ENCODE measurements at places on chromosomes 6 and 20.

- no peak for DNase-seq
These were observed 345.1 kb upstream of the AGPAT4 start for GRCh38 chr6:161618831-161619454.

- no peak for DNase-seq
These were observed 44.1 kb upstream of the RIN2 start for GRCh38 chr20:19713822-19714578.

DNA sequence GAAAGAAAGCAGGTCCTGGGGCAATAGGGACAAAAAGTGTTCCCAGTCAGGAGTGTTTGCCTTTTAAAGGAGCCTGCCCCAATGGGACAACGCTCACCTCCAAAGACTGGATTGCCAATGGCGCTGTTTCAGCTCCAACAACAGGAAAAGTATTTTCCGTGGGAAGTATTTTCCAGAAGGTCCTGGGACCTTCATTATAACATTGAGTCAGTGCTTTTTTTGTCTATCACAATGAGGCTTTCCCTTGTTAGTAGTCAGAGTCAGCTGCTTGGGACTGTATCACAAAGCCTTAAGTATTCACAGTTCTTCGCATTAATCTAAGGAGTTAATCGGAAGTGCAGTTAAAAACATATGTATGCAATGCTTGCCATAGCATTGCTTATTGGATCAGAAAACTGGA lies 17.3 kb downstream of the TRAF3IP2 start:
- DNase-seq: no peak

DNA sequence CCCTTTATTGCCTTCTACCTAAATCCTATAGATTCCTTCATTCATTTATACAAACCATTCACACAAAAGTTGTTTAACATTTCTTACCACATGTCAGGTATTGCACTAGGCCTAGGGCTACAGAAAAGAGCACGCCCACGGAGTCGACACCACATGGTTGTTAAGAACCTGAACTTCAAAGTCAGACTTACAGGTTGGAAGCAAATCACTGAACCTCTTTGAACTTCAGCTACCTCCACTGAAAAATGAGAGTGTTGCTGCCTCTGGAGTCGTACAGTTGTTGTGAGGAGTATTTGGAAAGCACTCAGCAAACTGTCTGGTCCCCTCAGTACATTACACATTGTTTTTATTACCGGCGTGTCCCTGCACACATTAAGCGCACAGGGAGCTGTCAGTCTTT lies 3.3 kb upstream of the SLPI start:
- no peak for DNase-seq

GRCh38 chr20:50724851-50725723 lies 6.3 kb upstream of the PARD6B start:
- DNase-seq: no peak

GRCh38 chr20:39877788-39878187 lies 811.2 kb downstream of the MAFB start:
- DNase-seq: no peak

GRCh38 chr20:23164176-23164601 lies 78.1 kb upstream of the CD93 start:
- DNase-seq: no peak

DNA sequence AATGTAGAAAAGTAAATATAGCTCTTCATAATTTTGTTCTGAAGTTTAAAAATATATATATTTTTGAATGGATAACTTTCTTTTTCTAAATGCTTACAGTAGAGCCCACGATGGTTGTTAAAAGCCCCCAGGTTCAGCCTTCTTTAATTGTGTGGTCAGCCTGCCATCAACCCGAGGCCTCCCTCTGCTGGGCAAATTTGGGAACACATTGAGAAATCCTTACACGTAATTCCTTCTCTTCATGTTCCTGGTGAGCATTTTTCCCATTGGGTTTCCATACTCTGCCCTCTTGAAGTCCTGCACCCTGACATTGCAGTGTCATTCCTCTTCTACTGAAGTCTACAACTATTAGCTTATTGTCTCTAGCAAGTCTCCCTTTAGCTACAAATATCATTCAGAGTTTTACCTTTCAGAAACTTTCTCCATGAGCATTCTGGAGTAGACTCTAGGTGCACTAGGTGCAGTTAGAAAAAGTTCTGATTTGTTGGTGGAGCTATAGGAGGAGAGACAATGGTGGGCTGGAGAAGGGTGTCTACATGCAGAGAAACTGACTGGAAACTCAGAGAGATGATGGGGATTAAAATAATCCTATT lies 40.6 kb downstream of the TRIM38 start:
- no peak for DNase-seq

DNA sequence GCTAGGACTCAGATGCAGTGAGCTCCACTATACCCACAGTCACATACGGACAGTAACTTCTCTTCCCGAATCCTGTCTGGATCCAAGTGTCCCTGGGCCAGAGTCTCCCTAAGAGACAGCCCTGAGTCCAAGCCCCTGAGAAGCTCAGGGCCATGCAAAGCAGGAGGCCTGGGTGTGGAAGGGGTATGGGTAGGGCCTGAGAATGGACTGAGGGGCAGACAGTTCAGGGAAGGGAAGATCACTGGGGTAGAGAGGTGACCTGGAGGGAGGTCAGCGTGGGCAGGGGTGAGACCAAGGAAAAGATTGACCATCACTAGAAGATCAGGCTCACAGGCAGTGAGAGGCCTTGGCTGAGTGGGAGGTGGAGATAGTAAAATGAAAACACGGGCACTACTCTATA lies 8.8 kb downstream of the RPS6KA2 start:
- DNase-seq: no peak

GRCh38 chr6:88982720-88983119 lies 19.3 kb upstream of the RNGTT start:
- no peak for DNase-seq

- DNase-seq: no peak
These were observed 179.9 kb upstream of the RUNX2 start for GRCh38 chr6:45148278-45148677.

DNA sequence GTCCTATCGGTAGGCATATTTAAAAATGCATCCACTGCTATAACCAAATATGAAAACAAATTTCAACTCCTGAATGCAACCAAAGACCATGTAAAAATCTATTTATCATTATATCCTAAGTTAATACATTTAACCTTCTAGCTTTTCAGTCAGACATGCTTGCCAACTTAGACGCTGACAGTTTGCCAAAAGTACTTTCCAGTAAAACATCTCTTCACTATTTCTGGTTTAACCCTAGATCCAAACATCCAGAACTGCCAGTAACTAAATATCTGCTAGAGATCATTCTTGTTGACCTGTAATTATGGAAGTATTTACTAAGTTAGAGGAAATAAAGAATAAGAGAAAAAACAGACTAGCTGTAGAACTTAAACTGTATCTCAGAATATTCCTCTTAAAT lies 210.2 kb upstream of the THEMIS start:
- no peak for DNase-seq

- no peak for DNase-seq
These were observed 609 bp downstream of the OGFRL1 start for GRCh38 chr6:71289039-71289801.

GRCh38 chr6:130827247-130828149 lies at the start of gene SMLR1:
TSS of gene SMLR1 (plus strand) at chr6:130827406. CDS start at chr6:130827414, 8 bp downstream.
- DNase-seq: no peak

- no peak for DNase-seq
These were observed 30.7 kb upstream of the MAP3K4 start for GRCh38 chr6:160960839-160961238.

DNA sequence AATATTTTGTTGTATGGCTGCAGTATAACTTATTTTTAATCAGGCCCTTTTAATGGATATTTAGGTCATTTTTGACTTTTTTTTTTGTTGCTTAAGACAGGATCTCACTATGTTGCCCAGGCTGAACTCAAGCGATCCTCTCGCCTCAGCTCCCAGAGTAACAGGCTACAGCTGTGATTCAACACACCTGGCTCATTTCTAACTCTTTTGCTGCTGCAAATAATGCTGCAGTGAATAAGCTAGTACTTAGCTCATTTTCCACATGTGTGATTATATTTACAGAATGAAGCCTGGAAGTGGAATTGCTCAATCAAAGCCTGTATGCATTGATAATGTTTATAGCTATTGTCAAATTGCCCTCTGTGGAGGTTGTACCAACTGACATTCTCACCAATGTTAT lies 1.1 kb downstream of the GTSF1L start:
- no peak for DNase-seq

DNA sequence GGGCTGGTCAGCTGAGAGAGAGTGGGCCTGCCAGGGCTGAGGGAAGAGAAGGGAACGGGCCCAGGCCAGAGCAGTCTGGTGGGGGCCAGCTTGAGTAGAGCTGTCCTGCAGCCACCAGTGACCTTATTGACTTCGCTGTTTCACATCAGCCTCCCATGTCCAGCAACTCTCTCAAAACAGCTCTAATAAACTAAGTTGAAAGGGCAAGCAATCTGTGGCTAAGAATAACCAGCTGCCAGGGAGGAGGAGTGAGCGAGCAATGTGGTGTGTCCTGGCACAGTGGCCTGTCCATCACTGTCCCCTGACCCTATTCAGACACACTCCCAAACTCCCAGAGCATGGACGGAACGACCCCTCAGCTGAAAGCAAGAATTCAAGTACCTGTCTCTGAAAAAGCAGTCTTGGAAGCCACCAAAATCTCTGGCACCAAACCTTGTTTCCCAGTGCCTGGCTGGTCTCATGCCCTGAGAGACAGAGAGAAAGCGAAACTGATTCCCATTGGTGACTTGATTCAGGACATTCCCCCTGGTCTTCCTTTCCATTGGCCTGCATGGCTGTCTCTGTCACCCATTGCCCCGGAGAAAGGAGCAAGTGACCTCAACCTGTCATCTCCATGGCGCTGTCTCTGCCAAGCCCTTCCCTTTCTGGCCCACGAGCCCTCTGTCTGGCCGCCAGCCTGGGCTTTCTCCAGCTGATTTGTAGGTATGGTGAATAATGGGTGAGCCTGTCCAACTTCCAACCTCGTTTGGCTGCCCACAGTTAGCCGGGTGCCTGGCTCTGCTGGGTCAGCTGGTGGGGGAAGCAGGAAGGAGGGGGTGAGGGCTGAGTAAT lies at the start of gene DDO:
DDO (minus strand) TSS at position 490 of the 831 bp plus-strand sequence. CDS start 2,113 bp downstream, outside the sequence.
- DNase-seq: no peak

- no peak for DNase-seq
These were observed 17.8 kb downstream of the EEF1E1 start for GRCh38 chr6:8084586-8084985.

- DNase-seq: no peak
These were observed 51.5 kb upstream of the NNAT start for GRCh38 chr20:37469531-37469930.

DNA sequence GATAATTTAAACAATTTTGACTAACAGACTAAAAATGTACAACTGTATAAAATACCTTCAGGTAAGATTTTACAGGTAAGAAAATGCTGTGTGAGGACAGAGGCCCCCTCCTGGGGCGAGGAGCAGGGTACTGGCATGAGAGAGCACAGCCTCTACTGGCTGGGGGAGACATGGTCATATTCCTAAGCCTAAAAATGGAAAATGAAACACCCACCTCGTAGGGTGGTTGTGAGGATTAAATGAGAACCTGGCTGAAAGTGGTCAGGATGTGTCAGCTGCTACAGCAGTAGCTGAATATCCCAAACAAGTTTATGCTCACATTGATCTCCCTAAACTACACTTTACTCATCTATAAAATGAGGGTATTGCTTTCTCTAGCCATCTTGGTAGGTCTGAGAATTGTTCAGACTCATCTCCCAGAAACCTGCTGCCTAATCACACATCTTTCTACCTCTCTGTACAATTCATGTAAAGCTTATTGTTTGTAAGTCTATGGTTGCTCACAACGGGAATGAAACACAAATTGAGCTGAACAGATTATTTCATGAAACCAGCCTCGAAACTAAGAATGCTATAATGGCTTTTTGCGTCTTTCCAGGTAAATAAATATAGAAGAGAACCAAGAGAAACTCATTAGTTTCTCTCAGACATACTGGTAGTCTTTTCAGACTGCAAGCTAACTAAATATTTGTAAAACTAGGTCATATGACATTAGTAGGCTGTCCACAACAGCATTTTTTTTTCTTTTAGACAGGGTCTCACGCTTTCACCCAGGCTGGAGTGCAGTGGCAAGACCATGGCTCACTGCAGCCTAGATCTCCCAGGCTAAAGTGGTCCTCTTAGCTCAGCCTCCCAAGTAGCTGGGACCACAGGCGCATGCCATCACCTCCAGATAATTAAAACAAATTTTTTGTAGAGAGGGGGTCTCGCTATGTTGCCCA lies 69.6 kb downstream of the POPDC3 start:
- DNase-seq: no peak

DNA sequence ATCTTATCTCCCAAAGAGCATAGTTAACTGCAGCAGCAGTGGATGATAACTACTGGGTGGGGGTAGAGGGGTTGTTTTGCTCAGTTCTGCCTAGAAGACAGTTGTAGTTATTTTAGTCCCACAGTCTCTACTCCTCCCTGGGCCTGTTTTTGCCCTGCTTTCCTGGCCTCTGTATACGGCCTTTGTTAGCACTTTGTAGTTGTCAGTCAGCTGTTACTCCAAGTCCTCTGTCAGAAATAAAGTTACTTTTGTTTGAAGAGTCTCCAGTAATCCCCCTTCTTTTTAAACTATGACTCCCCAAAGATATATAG lies 113.9 kb downstream of the SLC16A10 start:
- no peak for DNase-seq

DNA sequence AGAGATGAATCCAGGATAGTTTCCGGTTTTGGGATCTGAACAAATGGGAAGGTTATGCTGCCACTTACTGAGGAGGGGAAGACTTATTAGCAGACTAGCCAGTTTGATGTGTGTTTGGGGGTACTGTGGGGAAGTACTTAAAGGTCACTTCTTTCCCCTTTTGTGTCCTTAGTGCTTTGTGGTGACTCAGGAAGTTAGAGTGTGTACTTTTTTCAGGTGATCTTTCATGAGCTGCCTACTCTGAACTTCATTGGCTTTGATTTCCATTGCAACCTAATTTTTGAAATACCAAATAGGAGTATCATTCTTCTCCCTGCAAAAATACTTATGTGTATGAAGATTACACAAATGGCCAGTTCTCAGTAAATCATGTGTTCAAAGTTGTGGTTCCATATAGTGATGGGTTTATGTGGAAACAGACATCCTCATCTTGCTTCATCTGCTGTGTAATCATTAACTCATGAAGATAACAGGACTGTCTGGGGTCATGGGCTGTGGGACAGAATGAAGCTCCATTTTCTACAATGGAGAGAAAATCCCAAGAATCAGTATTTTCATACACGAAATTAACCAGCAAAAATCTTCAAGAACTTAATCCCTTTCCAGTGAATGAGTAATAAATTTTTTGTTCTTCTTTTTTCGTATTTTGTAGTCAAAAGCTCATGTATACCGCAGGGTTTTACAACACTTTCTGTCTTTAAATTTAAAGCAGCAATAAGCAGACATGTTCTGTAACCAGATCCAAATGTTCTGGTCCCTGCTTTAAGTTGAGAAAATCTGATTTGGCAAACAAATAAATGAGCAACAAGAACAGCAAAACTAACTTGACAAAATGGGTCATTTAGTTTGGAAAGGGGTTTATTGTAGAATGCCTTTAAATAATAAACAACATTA lies 272.2 kb upstream of the FLRT3 start:
- no peak for DNase-seq

GRCh38 chr6:139841794-139842215 lies 467.4 kb upstream of the CITED2 start:
- DNase-seq: no peak

GRCh38 chr20:3081641-3082040 lies 2.9 kb downstream of the AVP start:
- DNase-seq: no peak

GRCh38 chr6:75642311-75642710 lies 40.6 kb downstream of the SENP6 start:
- DNase-seq: no peak

GRCh38 chr6:155123520-155123919 lies 128.4 kb downstream of the TIAM2 start:
- DNase-seq: no peak

- DNase-seq: no peak
These were observed 113.2 kb downstream of the MAFB start for GRCh38 chr20:40575851-40576250.

GRCh38 chr6:55882718-55883569 lies 7.6 kb upstream of the BMP5 start:
- DNase-seq: no peak
